CD14-positive monocyte (primary cell): ENCODE measurements at places on chromosomes 3 and 15.
A peak's percentile ranks its signal among the peaks of the same experiment; 100 is the strongest.

DNA sequence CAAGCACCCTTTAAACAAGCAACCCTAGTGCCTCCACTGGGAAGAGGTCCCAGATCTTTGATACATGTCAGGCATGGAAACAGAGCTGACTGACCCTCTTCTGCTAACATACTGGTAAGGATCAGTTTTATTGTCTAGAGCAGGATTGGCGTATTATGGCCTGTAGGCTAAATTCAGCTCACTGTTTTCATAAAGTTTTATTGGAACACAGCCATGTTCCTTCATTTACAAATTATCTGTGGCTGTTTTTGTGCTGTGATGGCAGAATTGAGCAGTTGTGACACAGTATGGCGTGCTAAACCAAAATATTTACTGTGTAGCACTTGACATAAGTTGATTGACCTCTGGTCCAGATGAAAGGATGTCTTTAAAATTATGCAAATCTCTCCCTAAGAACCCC, 45.0 kb downstream of the WDR76 start:
- DNase-seq, result no peak

GRCh38 chr3:119891944-119892721, 110.2 kb downstream of the NR1I2 start:
- DNase-seq, result peak; percentile 31

- no peak for DNase-seq
These were observed 106.1 kb downstream of the WDR76 start for GRCh38 chr15:43932907-43933306.

GRCh38 chr3:195905970-195906864, 2.1 kb downstream of the TNK2 start:
- peak; percentile 77 for DNase-seq

GRCh38 chr3:45590822-45591546, 3.6 kb upstream of the LIMD1 start:
- DNase-seq, result no peak

DNA sequence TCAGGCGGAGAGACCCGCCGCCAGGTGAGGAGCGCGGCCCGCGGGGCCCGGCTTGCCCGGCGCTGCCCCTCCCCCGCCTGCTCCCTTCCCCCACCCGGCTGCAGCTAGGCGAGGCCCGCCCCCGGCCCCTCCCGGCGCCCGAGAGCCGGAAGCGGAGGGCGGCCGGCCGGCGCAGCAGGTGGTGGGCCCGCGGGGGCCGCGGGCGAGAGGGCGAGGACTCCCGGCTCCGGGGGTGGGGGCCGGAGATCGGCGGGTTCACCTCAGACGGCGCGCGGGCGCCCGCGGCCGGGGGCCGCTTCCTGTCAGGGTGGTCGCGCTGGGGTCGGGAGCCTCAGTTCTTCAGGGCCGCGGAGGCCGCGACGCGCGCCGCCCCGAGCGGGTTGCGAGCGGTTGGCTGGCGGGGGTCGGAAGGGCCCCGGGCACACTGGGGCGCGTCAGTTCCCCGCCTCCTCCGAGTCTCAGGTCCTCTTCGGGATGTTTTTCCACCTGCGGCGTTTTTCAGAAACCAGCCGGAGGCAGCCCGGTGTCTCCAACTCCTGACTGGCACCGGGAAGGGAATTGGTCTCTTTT, 395 bp downstream of the ZFAND6 start:
- DNase-seq, result peak; percentile 48

GRCh38 chr3:142000325-142000870, 124.0 kb downstream of the ATP1B3 start:
- DNase-seq, result no peak

- DNase-seq, result no peak
These were observed 56.6 kb upstream of the TIPARP start for GRCh38 chr3:156617781-156618180.

GRCh38 chr15:69116391-69116790, 44.0 kb upstream of the GLCE start:
- DNase-seq, result no peak

- no peak for DNase-seq
These were observed 21.9 kb downstream of the PLCL2 start for GRCh38 chr3:16906682-16907081.

GRCh38 chr15:99536422-99537040, 29.3 kb upstream of the MEF2A start:
- DNase-seq, result no peak

DNA sequence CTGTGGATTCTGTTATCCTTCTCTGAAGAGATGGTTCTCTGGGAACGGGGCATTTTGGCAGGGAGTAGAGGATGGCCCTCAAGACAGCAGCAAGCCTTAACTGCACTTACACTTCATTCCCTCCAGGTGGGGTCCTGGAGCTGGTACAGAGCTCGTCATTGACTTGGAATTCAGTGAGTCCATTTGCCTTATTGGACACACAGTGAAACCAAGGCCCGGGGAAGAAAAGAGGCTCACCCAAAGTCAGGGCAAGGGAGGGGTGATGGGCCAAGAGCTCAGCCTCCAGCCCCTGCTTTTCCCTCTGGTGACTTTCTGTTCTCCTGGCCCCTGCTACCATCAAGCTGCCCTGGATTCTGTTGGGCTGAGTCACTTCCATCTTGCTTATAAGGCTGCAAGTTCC, 125.6 kb downstream of the ETFA start:
- no peak for DNase-seq

DNA sequence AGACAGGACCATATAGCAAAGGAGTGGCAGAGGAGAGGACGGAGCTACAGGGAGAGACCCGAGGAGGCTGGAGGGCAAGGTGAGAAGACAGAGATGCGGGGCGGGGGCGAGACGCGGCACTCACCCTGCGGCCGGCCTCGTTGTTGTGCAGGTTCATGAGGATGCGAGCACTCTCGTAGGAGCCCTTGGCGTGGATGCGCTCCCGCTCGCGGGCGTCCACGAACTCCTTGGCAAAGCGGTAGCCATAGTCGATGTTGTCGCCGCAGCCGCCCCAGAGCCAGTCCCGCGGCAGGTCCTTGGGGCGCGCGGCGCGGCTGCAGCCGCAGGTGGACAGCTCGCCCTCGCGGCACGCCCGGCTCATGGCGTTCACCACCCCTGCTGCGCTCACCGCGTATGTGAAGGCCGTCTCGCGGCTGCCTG, 12.9 kb downstream of the WNT5A start:
- no peak for DNase-seq

DNA sequence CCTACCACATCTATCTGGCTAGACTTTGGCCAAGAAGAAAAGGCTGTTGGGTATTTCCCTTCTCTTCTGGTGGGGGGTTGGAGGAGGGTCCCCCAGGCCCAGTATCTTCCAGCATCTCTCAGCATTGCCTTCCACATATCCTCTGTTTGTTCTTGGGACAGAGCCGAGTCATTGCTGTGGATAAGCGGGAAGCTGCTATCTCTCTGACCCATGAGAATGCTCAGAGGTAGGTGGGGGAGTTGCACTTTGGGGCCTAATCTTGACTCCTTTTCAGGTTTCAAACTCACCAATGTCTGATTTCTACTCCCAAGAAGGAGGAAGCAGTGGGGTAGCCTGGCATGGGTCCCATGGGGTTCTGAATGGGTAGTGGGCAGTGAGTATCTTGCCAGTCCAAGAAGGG, 8.0 kb downstream of the HEMK1 start:
- DNase-seq, result no peak

DNA sequence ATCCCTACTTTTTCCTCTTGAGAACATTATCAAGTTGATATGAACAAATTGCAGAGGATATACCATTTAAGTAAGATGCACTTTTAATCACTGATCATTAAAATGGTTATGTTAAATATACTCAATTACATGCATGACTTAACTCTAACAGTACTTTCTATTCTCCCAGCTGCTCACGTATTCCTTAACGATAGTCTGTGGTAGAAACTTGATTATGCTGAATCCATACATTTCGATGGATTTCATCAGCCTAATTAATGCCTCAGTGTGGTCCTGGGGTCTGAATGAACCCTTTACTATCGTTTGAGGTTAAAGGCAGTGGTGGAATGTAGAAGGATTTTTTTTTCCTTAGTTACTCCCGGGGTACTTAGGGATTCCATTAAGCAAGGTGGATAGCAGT, 18.6 kb downstream of the SOX2 start:
- DNase-seq, result no peak

- DNase-seq, result no peak
These were observed 193.5 kb upstream of the SLITRK3 start for GRCh38 chr3:165389653-165390052.

DNA sequence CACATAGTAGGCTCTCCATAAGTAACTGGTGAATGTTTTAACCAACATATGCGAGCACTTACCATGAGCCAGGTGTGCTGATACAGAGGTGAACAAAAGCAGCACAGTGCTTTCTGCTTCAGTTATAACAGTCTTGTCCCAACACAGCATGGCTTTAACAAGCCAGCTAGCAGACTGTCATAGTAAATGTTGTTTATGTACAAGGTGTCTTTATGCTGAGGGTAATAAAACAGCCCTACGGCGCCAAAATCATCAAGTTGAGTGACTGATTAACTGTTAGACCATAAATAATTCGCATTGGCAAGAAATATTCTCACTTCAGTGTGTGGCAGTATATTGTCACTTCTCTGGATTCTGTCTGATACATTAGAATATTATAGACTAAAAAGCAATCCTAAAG, 646.0 kb upstream of the CFAP20DC start:
- no peak for DNase-seq

DNA sequence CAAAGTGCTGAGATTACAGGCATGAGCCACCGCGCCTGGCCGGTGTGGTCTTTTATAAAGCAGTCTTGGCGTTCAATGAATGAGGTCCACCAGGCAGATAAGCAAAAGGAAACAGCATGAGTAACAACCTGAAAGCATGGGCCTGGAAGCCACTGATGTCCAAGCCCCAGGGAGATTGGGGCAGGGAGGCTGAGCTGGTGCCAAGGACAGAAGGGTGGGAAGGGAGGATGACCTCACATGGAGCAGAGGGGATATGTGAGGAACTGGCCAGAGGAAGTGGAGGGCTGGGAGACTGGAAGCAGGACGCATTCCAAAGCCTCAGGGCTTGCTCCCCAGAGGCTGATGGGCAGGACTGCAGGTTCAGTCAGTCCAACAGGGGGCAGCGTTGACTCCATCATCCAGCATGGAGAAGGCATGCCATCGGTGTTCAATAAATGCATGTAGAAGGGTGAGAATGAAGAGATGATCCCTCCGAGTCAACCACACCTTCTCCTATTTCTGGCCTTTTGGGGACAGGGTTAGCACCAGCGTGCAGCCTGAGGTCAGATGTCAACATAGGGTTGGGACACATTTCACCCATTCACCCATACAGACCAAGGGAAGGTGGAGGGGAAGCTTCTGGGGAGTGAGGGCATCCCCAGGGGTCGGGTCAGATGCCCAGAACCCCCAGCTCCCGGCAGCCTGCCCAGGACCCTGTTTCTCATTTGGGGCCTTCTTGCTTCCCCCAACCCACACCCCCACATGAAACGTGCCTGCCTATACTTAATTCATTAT, 14.8 kb downstream of the MYL3 start:
- DNase-seq, result no peak

DNA sequence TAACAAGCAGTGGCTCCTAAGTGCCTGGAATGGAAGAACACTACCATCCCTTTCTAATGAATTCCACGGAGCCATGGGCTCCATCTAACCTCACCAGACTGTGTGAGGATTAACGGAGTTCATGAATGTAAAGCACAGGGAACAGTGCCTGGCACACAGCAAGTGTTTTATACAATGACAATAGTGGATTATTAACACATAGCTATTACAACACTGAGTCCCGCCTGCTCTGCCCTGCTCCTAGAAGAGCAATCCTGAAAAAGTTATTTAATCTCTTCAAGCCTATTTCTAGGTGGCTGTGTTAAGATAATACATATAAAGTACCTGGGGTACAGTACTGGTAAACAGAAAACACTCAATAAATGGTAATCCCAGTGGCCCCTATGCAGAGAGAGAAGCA, 51.4 kb downstream of the RYK start:
- DNase-seq, result no peak

DNA sequence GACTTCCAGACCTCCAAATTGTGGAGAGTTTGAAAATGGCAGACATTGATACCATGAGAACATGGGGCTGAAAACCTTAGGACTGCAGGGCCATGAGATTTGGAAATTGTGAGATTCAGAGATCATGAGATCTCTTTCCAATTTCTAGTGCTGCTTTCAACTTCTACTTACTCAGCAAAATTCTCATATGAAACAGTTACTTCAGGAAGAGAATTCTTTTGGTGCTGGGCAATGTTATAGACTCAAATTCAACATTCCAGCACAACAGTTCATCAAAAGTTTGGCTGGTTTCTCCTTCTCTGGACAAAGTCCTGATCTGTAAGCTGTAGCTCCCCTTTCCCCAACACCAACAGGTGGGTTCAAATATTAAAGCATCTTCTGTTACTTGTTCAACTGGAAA, 506.9 kb upstream of the NECTIN3 start:
- no peak for DNase-seq

DNA sequence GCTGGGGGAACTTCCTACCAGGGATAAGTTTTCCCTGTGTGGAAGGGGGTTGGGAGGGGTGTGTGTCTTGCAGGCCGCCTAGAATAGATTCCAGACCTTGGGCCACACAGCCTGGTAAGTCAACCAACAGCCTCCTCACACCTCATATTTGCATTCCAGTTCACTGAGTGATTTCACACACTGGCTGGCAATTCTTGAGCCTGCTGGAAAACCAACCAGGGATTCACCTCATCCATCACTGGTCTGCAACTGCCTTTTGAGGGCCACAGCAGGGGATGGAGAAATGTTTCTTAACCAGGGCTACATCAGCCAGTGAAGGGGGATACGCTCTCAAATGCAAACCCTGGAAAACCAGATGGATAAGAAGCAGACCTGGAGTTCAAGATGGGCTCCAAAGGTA, 2.0 kb downstream of the FSTL1 start:
- DNase-seq, result no peak

DNA sequence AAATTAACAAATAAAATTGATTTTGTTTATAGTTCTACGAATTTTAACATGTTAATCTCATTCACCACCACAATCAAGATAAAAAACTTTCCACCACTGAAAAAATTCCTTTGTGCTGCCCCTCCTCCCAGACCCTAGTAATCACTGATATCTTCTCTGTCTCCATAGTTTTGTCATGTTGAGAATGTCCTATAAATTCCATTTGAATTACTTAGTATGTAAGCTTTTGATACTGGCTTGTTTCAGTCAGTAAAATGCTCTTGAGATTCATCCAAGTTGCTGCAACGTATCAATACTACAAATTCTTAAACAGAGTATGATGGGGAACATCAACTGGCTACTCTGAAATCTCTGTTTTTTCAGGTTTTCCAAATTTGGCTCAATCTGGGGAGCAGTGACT, 129.6 kb downstream of the CTNNB1 start:
- no peak for DNase-seq

- no peak for DNase-seq
These were observed 13.7 kb downstream of the PLEKHO2 start for GRCh38 chr15:64855205-64855975.

GRCh38 chr15:65058394-65059368, 9.1 kb downstream of the RASL12 start:
- DNase-seq, result no peak
